ENCODE measurements at places on chromosomes 16 and 17.

DNA sequence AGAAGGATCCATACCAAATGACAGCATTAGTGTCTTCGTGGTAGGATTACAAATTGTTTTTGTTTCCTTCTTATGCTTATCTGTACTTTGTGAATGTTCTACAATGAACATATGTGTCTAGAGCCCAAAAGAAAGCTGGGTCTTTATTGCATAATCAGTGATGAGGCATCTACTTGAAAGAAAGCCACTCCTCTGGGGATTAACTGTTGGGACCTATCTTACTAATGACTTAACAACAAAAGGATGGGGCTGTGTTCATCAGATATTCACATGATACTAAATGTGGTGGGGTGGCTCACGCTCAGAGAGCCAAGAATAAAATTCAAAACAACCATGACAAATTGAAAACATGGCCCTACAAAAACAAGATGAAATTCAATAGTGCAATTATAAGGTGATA lies 160.2 kb downstream of the RGS9 start:
- DNase-seq = no peak

GRCh38 chr17:74430706-74431567 lies 951 bp upstream of the GPRC5C start:
- DNase-seq = peak; percentile 97

GRCh38 chr16:85185303-85186100 lies 73.2 kb upstream of the CIBAR2 start:
- DNase-seq = no peak

DNA sequence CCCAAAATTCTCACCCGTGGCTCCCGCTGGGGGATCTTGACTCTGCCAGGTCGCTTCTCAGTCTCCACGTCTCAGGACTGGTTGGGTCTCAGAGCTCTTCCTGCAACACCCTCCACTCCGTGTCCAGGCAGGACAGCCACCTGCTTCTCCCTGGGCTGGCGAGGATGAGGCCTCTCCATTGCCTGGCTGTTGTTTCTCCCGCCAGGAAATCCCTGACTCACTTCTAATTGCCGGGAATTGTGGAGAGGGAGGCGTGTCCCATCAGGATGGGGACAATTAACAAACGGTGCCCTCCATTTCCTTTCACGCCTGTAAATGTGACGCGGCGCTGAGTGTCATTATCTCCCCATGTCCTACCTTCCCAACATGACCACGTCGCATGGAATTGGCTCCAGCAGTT lies 204.5 kb downstream of the RBFOX3 start:
- DNase-seq = peak; percentile 46

GRCh38 chr17:51630101-51630671 lies 369.8 kb downstream of the UTP18 start:
- DNase-seq = no peak

- no peak for DNase-seq
Observed at GRCh38 chr16:10625595-10626357, 45.4 kb upstream of the EMP2 start.

GRCh38 chr17:54153423-54153822 lies 330.7 kb downstream of the KIF2B start:
- no peak for DNase-seq

DNA sequence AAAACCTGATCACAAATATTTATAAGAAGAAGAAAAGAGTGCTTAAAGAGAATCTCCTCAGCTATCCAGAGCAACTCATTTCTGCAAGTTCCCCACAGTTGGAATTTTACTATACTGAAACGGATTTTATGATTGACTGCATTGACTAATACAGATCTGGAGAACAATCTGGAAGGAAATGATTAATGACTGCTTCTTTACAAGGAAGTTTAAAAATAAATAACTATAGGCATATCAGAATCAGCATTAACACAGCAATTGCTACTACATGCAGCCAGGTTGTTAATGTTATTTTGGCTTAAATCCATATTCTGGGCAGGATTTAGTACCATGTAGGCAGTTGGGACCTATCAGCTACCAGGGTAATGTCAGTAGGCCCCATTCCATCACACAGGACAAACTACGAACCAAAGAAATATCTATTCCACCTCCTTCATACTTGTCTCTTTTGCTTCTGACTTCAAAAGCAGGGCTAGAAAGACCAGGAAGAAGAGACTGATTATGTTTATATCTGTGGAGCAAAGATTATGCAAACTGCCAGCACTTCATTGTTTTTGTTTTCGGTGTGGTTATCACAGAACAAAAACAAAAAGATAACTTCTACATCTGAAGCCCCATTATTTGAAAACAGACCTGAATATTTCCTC lies 3.9 kb downstream of the SKAP1 start:
- no peak for DNase-seq

- DNase-seq = no peak
Observed at GRCh38 chr16:80912651-80913050, 94.0 kb downstream of the CMC2 start.

- no peak for DNase-seq
Observed at GRCh38 chr17:37671028-37671823, 28.0 kb upstream of the DDX52 start.

- DNase-seq = peak; percentile 60
Observed at GRCh38 chr17:15479703-15480102, 12.3 kb upstream of the CDRT4 start.

DNA sequence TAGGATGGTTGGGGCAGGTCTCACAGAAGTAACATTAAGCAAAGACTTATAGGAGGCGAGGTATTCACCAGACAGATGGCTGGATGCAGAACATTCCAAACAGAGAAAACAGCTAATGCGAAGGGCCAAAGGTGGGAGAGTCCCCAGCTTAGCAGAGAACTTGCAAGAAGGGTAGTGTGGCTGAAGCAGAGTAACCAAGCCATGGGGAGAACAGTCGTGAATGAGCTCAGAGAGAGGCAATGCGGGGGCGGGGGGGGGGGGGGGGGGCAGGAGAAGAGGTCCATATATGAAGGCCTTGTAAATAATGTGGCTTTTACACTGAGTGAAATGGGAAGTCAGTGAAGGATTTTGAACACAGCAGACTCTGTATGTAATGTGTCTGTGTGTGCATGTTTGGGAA lies 81.3 kb downstream of the SMG6 start:
- DNase-seq = no peak

DNA sequence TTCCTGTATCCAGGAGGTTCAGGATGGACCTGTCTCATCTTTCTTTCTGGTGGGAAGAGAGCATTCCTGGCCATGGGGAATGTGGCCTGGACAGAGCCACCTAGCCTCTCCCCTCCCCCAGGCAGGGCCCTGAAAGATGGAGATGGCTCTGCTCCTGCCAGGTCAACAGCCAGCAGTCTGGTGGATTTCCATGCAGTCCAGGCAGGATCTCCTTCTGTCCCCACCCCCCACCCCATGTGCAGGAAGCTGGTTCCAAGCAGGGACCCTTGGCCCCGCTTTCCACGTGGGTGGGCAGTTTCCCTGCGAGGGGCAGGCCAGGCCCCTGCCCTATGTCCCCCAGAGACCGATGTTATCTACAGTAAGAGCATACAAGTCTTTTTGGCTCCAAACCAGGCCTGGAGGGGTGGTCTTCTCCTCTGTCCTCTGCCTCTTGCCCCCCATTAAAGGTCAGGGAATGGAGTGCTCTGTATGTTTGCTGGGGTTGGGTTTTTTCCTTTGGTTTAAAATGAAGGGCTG lies 240.5 kb downstream of the SEC14L1 start:
- no peak for DNase-seq

DNA sequence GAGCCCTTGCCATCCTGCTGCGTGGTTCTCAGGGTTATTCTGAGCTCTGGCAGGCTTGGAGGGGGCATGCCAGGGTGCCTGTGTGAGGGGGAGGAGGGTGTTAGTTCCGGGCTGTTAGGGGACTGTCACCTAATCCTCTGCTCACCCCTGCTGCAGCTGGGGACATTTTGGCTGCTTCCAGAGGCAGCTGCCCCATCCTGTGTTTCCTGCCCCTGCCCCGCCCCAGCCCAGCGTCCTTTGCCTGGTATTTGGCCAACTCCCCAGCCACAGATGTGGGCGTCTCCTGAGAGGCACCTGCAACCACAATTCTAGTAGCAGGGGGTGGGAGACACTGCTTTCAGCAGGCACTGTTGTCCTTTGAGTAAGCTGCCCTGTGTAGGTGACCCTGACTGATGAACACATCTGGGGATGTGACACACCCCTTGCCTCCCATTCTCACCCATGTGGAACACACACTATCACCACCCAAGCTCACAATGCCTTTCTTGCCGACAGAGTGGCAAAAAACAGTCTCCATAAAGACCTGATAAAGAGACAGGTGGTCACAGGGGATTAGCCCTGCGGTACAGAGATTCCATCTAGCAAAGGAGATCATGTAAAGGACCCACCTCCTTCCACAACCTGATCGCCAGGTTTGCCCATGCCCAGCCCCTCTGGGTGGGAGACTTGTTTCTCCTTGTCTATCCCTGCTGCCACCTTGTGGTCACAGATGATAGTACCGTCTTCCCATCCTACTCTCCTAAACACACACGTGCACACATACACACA lies at the start of gene CHRNE:
CHRNE (minus strand) TSS at position 48 of the 768 bp plus-strand sequence; CDS start at position 13, 35 bp downstream.
- DNase-seq = peak; percentile 77

DNA sequence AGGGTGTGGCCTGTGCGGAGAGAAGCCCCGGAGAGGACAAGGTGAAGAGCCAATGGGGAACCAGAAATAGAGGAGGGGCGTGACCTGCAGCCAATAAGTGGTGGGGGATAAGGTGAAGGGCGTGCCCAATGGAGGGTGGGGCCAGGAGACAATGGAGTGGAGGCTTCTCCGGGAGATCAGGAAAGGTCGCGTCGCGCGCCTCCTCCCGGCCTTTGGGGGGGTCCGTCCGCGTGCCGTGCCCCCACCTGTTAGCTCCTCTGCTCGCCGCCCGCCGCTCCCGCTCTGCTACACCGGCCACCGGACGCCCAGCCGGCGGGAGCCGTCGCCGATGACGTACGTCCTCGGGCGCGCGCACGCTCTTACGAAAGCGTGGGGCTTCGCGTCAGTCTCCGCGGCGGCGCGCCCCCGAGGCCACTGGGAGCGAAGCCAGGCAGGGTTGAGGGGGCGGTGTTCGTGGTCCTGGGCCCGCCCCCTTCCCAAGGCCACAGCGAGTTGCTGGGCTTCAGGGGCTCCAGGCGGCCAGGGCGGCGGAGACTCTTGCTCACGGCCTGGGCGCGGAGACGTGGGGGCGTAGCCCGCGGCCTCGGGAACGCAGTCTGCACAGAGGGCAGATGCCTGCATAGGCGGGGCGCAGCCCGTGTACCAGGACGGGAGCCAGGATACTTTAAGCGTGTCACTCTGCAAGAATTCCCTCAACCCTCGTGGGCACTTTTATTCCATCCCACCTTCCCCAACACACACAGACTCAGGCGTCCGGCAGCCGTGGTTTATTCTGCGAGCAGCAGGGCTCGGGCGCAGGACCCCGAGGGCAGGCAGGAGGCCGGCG lies at the start of gene MATCAP1:
MATCAP1 (minus strand) TSS at position 337 of the 826 bp plus-strand sequence. CDS start 3,353 bp downstream, outside the sequence.
- peak; percentile 96 for DNase-seq

DNA sequence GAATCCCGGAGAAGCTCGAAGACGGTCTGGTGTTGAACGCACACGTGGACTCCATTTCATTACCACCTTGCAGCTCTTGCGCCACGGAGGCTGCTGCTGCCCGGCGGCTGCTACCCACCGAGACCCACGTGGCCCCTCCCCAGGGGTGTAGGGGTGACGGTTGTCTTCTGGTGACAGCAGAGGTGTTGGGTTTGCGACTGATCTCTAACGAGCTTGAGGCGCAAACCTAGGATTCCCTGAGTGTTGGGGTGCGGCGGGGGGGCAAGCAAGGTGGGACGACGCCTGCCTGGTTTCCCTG lies 1.7 kb upstream of the CBX4 start:
- no peak for DNase-seq

DNA sequence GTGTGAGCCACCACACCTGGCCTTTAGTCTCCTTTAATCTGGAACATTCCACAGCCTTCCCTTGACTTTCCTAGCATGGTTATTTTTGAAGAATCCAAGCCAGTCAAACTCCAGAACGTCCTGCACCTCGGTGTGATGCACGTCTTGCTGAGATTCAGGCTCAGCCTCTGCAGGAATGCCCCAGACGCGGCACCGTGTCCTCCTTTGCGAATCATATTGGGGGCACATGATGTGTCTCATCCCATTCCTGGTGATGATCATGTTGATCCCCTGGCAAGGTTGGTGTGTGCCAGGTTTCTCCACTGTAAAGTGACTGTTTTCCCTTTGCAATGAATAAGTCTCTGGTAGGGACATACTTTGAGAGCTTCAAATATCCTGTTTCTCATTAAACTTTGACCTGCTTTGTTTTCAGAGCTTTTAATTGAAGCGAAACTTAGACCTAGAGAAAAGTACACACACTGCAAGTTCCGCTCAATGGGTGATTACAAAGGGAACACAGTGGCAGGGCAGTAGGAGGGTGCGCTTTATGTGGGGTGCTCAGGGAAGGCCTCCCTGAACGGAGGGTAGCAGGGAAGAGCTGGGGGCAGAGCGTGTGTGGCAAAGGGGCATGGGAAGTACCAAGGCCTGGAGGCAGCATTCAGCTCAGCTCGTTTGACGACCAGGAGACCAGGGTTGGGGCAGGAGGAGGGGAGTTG lies 9.6 kb upstream of the ATP2C2 start:
- no peak for DNase-seq

All from Daoy (cell line).